SW 1271 (cell line): ENCODE measurements at places on chromosomes 5 and 9.
A peak's percentile ranks its signal among the peaks of the same experiment; 100 is the strongest.

GRCh38 chr5:173714551-173715428 is 98.3 kb upstream of the BOD1 start:
- peak; percentile 31 for DNase-seq

- no peak for DNase-seq
Measured at GRCh38 chr9:122788831-122789230, at the start of gene OR5C1. Gene OR5C1 (plus strand): TSS chr9:122788933. CDS start chr9:122788933, 0 bp downstream.

- DNase-seq, result no peak
Measured at GRCh38 chr9:77547106-77547730, 100.9 kb downstream of the GNA14 start.

GRCh38 chr5:143495821-143496275 is 92.4 kb upstream of the NR3C1 start:
- no peak for DNase-seq

- DNase-seq, result no peak
Measured at GRCh38 chr5:89480406-89481007, 597.5 kb upstream of the MEF2C start.
